ENCODE measurements at places on chromosomes 4 and X.
A peak's percentile ranks its signal among the peaks of the same experiment; 100 is the strongest.

DNA sequence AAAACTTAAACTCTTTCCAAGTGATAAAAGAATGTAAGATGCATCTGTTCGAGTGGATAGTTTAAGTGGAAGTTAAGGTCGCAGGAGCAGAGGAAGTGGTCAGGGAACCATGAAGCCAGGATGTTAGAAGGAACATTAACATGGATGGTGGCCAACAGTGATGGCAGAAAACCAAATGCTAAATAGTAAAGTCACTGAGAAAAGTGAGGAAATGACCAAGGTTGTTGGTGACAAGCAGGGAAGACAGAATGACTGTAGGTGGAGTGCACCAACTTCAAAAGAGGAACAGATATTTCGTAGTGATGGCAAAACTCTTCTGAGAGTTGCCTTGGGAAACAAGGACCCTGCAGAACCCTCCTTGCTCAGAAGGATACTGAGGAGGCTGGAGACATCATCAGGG is 226.2 kb downstream of the PALLD start:
- no peak for DNase-seq

- DNase-seq = peak; percentile 28
Observed at GRCh38 chr4:23038626-23039491, 346.1 kb downstream of the GBA3 start.

- DNase-seq = no peak
Observed at GRCh38 chrX:112877771-112878173, 37.1 kb upstream of the AMOT start.

- DNase-seq = no peak
Observed at GRCh38 chr4:74038086-74038424, 434 bp downstream of the CXCL3 start.

DNA sequence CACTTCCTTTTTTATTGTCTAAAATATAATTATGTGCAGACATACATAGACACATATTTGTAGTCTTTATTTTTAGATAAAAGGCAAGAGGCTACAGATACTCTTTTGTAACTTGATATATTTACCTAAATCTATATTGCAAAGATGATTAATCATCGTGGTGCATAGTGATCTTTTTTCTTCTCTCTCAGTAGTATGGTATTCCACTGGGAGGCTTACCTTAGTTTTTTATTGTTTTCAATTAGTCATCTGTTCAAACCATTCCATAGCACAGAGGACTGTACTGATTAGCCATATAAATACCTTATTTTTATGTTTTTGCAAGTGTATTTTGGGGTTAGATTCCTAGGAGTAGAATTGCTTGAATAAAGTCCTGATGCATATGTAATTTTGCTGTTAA is 619.7 kb downstream of the GRXCR1 start:
- no peak for DNase-seq

All from NCI-H2081 treated with DMSO at 0.1 percent for 48 hours (cell line).